ENCODE measurements at places on chromosomes 12 and 14.

- no peak for DNase-seq
Observed at GRCh38 chr14:104113631-104114420, 24.6 kb upstream of the KIF26A start.

GRCh38 chr12:64081008-64081404 is 141.1 kb downstream of the KICS2 start:
- DNase-seq: no peak

DNA sequence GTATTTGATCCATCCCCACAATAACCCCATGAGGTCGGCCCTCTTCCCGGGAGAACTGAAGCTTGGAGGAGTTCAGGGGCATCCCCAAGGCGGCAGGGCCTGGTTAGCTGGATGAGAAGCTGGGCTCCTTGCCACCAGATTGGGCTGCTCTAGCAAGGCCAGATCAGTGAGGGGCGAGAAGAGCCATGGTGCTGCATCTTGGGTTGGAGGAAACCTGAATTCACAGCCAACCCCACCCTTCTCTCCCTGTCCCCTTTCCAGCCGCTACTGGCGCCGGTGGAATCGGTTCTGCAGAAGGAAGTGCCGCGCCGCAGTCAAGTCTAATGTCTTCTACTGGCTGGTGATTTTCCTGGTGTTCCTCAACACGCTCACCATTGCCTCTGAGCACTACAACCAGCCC is 228.6 kb upstream of the FKBP4 start:
- DNase-seq: no peak

DNA sequence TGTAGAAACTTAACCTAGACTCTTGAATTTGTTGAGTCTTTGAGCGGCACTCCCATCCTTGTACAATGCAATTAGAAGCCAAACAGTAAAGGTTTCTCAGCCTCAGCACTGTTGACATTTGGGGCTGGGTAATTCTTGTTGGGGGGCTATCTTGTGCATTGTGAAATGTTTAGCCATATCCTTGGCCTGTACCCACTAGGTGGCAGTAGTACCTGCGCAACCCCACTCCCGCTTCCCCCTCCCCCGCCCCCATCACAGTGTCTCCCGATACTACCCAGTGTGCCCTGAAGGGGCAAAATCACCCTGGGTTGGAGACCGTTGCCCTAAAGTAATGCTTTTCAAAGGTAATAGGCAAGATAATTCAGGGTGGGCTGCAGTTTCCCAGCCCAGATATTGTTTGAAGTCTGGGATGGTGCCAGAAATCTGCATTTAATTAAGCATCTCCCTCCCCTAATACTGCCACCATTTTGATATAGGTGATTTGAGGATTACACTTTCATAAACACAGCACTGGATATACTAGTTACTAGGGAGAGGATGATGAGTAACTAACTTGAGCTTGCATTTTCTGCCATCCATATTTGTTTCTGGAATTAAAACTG is 1.8 kb downstream of the COX6A1 start:
- peak; percentile 69 for DNase-seq

DNA sequence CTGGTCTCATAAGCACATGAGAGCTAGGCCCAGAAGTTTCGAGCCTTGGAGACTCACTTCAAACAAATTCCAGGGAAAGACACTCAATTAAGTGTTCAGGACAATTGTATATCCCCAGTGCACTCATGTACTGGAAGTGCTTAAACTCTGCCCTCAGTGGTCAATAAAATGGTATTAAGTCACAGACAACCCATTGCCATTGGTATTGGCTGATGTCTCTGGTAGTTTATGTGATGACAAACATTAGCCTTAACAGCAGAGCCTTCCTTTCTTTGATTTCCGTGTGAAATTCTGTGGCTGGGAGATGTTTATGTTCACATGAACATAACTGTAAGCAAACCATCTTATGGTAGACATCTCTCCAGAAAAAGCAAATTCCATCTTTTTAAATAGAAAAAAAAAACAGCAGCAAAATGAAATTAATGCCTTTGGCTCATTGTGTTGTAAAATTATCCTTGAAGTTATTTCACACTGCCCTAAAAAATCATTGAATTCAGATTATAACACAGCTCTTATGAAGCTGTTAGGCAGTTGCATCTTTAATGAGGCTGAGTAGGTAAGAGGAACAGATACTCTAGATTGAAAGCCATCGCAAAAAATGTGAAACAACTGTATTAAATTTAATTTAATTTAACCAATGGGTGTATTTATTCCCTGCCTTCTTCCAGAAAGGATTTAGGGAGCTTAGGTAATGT is 216.2 kb upstream of the PLEKHG7 start:
- DNase-seq: no peak

DNA sequence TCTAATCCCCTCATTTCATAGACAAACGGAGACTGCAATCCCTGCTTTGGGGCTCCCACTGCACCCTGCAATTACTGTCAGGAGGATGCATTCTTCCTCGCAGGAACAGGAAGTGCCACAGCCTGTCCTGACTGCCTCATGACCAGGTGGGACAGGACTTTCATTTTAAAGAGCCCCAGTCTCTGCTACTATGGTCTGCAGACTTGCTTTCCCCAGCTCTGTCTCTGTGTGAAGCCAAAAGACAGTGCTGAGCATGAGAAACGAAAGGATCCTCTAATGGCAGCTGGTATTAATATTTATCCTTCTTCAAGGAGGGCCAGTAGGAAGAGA is 60.0 kb upstream of the PNMA1 start:
- no peak for DNase-seq

- no peak for DNase-seq
Observed at GRCh38 chr14:22903742-22904087, 15.2 kb downstream of the RBM23 start.

DNA sequence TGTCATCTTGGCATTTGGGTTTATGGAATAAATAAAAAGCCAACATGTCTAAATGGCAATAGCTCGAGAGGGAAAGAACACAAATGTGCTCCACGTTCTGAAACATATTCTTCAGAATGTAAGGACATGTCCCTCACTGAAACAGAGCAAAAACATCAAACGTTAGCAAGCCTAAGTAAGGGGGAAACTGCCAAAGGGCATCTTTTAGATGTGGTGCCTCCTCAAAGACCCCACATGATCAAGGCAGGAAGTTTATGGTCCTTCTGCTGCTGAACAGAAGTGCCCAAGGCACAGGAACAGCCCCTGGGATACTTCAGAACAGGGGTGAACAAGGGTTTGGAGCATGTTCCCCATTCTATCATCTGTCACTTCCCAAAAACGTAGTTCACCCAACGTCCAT is 227.0 kb downstream of the ANO2 start:
- no peak for DNase-seq

DNA sequence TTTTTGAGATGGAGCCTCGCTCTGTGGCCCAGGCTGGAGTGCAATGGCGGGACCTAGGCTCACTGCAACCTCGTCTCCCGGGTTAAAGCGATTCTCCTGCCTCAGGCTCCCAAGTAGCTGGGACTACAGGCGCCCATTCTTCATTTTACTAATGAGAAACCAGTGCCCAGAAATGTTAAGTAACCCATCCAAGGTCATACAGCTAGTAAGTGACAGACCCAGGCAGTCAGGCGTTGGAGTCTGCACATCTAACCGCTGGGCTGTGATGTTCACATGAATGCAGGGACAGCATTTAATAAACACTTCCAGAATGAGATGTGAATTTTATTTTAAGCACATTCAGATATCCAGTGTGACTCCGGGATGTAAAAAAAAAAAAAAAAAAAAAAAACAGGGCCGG is 1.3 kb upstream of the TRIP11 start:
- DNase-seq: no peak

DNA sequence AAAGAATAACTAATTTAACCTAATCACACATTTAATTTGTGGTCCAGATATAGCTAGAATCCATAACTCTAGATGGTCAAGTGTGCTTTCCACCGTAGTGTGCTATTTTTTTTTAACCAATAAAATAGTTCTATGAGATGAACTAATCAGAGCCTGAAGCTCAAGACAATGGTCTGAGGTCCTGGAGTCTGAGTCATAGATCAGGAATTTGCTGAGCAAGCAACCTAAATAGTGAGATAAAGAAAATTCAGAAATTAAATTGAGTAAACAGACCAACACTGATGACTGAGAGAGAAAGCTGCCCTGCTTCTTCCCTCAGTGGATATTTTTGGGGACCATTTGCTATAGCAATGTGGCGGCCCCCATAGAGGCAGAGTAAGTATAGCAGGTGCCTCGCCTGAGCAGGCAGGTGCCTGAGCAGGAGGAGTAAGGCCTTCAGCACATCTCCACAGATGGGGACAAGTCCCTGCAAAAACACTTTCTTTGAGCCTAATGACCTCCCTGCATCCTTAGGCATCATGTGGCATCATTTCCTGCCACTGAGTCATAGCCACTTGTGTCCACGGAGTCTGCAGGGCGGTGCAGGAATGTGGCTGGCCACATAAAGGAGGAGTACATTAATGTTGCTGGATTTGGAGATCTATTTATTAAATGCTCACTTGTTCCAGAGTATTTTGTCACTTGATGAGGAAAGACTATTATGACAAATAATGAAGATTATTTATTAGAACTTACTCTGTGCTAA is 13.9 kb upstream of the CLEC4E start:
- no peak for DNase-seq

- no peak for DNase-seq
Observed at GRCh38 chr12:61397668-61398067, 862.5 kb upstream of the USP15 start.

DNA sequence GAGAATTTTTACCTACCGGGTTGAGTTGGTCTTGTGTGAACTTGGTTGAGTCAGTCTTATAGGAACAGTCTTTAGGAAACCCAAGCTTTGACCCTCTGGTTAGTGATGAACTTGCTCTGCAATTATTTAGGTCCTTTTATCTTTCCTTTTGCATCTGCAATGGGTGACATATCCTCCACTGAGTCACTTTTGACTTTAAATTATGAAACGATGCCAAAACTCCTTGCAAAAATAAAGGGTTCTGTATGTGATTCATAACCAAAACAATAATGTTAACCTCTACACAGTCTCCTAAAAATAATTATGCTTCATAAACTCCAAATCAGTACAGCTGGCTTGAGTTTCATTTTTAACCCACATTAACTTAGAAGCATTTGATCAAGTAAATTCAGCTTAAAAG is 979.4 kb downstream of the GALC start:
- DNase-seq: no peak

DNA sequence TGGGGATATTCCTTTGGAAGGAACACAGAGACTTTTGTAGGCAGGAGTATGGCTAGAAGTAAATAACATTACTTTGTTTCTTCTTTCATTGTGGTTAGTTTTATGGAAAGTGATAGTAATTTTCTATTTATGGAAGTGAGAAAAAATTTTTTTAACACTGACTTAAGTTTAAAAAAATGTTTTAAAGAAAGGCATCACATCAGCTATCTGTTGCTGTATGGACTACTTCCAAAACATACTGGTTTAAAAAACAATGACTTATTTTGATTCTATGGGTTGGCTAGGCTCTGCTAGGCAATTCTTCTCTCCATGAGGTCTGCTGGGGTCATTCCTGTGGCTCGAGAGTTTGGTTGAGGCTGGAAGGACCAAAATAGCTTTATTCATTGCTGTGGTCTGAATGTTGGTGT is 31.7 kb upstream of the SLC38A2 start:
- DNase-seq: no peak

DNA sequence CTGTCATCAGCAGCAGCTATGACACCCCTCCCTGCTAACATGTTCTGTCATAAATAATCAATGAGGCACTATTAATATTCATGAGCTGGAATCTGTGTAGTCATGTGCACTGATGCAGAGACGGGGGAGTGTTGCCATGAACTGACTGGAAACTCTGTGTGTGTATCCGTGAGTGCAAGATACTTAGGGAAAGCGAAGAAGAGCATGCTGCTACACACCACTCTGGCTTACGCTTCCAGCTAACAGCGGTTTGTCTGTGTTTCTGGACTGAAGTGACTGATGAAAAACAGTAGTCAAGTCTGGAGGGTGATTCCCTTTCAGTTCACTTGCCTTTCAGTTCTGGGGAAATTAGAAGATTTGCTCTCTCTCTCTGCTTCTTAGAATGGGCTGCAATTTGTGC is 249.4 kb downstream of the PDZRN4 start:
- no peak for DNase-seq

DNA sequence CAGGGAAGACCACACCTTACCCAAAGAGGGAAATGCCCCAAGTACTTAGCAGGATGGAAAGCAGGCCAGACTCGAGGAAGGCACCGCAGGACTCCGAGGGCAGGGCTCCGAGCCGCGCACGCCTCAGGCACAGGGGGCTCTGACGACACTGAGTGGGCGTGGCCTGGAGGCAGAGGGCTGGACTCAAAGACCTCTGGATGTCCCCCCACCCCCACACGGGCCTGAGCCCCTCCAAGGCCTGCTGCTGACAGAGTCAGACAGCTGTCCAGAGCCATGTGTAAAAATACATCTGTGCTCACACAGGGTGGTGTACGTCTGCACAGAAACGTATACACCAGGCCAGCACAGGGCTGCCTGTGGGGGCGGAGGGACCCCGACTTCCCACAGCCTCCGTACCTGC is 1.4 kb downstream of the AKT1 start:
- no peak for DNase-seq

DNA sequence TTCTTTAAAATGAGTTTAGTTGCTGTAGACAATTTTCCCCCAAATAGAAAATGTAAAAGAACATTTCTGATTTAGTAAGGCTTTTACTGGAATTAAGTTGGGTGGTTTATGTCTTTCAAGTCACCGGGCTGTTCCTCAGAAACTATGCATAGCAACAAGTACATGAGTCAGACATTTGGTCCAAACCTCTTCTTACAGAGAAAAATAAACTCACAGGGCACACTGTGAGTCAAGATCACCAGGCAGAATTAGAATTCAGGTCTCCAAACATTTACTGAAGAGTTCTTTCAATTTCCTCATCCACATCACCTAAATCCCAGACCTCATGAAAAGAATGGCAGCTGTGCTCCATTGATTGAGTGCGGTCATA is 476.1 kb upstream of the SOX5 start:
- no peak for DNase-seq
